NCI-H460 (cell line): ENCODE measurements at places on chromosomes 6 and 20.
A peak's percentile ranks its signal among the peaks of the same experiment; 100 is the strongest.

GRCh38 chr20:16043931-16044330, 529.3 kb downstream of the KIF16B start:
- DNase-seq, result no peak

GRCh38 chr20:1473246-1474220, 6.9 kb upstream of the NSFL1C start:
- no peak for DNase-seq

GRCh38 chr20:63014710-63015109, 7.9 kb upstream of the BHLHE23 start:
- DNase-seq, result no peak

- DNase-seq, result no peak
These were observed 33.5 kb downstream of the GHRH start for GRCh38 chr20:37228082-37228481.

- no peak for DNase-seq
These were observed 69.6 kb upstream of the SALL4 start for GRCh38 chr20:51871943-51872342.

DNA sequence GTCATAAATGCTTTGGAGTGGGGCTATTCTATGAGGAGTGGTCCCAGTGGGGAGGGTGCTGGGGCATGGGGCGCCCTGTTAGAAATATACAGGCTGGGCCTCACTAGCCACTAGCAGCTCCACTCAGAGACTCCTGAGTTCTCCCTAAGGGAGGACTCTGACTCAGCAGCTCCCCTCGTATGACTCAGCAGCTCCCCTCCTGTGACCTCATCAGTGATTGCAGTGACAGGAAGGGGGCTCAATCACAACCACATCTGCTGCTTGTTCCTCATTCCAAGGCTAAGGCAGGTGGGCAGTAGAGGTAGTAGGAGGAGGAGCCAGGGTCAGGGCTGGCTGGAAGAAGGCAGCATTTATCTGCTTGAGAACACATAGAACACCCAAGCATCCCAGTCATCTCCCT, 73.7 kb downstream of the PRND start:
- DNase-seq, result peak; percentile 50

- DNase-seq, result peak; percentile 37
These were observed 5.4 kb downstream of the NPBWR2 start for GRCh38 chr20:64101731-64102621.

DNA sequence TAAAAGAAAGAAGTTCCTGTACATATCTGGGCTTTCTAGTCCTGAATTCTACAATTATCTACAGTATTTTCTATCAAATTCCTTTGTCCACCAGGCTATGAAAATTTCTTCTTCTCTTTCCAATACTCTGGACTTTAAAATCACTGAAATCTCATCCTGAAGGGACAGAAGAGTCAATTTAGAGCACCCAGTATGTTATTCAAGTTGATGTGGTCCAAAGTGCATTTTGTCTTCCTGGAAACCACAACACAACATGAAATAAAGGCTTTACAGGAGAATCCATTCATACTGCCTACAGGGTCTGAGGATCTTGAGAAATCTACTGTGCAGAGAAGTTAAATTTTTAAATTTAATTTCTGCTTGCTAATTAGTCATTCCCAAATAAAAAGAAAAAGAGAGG, 94.9 kb upstream of the ADGRF1 start:
- DNase-seq, result no peak

DNA sequence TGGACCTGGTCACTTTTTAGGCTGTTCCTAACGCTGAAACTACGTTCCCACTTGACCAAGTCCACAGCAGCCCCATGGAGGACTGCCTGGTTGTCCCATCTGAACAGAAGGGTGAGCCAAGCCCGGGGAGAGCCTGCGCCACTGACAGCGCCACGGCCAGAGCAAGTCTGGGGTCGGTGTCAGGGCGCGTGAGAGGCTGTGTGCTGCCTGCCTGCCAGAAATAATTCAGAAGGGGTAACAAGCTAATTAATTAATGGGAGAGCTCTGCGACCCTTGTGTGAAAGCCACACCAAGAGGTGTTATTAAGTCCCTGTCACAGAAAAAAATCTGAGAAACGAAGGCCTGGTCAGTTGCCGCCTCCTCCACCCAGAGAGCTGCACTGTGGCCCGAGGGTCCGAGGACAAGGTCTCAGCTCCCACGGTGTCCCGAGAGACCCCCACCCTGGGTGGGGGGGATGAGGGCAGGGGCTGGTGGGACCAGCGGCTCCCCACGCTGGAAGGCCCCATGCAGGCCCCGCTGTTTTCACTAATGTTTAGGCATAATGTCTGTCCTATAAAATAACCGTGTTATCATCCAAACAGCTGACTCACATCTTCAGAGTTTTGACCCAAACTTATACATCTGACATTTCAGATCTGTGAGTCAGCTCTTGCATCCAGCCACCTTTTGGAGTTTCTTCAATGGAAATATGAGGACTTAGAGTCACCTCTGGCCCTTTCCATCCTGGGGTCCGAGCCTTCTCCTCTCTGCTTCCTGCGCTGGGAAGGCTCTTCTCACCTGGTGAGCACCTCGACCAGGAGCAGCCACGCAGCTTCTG, 58.5 kb downstream of the DLL1 start:
- no peak for DNase-seq

GRCh38 chr20:62694868-62695267, 13.8 kb upstream of the NTSR1 start:
- DNase-seq, result no peak

GRCh38 chr20:63082308-63082938, 75.7 kb upstream of the BHLHE23 start:
- DNase-seq, result peak; percentile 54
